ENCODE measurements at places on chromosomes 4 and X. TPM values are rescaled to one million over a fixed set of nuclear protein-coding genes. Genes with fewer than 3 reads are reported as not detected.

DNA sequence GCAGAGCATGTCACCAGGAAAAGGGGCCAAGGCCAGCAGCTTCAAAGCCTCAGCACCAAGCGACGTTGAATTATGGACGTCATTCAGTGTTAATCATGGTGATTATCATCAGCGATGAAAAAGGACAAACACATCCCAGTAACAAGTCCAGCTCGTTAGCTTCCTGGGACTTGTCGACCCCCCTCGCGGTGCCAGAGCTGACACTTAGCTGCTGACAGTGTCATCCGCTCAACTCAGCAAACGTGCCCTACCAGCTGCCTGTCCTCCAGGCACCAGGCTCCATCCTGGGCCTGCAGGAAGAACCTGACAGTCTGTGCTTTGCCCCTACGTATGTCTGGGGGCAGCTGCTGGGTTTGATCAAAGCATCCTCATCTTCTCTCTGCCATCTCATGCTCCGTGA, 137.0 kb upstream of the PSAPL1 start:
- no peak for DNase-seq

DNA sequence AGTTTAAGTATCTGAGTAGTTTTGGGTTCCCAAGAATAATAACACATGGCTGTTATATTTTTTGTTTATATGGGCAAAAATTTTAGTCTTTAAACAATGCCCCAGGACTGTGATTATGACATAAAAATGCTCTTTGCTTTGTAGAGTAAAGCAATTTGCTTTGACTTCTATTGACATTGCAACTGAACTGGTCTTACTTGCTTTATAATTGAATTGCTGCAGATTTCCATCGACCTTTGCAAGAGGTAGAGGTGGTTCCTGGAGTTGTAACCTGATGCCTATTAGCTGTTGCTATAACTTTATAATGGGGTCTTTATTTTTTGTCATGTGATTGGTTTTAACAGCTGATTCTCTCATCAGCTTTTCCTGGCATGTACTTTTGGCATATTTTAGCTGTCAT, 302.9 kb downstream of the ARHGAP10 start:
- DNase-seq, result no peak

- DNase-seq, result no peak
Observed at GRCh38 chrX:87634361-87634760, 116.8 kb downstream of the KLHL4 start.

- DNase-seq, result no peak
Observed at GRCh38 chr4:69718396-69719271, 41.8 kb downstream of the SULT1B1 start.

DNA sequence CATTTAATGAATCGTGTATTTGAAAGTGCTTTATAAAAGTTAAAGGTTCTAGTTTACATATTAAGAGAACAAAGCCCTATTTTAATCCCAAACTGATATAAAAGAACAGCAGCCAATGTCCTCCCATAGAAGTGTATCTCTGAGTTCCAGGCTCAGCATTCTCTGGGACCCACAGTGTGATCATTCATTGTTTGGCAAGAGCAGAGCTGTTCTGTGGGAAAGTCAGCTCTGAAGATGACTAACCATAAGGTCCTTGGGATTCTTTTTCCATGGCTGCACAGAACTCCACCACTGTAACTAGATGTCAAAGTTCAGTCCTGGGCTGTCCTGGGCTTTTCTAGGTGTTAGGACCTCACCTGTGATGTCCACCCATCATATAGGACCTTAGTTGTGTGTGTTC, 157.0 kb upstream of the TLL1 start:
- no peak for DNase-seq

- DNase-seq, result peak; percentile 1
Observed at GRCh38 chrX:6184900-6185515, 43.7 kb downstream of the NLGN4X start.

GRCh38 chr4:150950657-150951288, 64.3 kb downstream of the LRBA start:
- DNase-seq, result no peak

DNA sequence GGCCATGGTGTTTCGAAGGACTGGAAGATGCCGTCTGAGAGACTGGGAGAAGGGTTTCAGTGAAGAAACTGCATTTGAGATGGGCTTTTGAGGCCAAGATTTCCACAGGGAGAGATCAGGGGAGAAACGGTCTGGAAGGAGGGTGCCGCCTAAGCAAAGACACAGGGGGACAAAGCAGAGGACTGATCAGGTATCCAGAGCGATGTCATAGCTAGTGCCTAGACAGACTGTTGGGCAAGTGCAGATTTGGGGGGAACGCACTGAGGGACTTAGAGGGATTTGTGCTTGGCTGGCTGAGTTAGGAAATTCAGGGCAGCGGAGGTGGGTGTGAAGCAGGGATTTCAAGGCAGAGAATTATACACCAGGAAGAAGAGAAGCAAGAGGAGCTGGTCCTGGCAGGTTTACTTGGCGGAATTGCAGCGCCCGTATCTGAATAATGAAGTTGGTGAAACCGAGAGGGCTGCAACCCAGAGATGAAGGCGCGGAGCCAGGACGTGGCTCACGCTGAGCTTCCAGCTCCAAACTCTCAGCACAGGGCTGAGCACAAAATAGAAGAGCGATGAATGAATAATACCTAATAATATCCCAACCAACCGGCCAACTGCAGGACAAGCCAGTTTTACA, 106.9 kb downstream of the MAML3 start:
- DNase-seq, result no peak

DNA sequence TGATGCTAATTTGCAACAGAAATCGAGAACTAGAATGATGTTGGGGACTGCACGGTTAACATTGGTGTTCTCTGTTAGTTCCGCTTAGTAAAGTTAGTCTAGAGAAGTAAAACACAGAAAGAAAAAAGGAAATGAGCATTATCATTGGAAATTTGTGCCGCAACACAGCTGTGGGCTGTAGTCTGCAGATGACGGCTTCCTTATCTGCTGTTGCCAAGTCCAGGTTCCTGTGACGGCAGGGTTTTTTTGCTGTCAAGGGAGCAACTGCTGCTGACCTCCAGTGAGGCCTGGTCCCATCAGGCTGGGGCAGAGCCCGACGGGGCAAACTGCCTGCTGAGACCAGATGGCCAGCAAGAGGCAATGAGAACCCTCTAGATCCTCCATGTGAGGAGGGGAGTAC, 38.9 kb upstream of the PHEX start:
- no peak for DNase-seq

GRCh38 chr4:7263166-7263565, 70.8 kb downstream of the SORCS2 start:
- DNase-seq, result no peak

- no peak for DNase-seq
Observed at GRCh38 chr4:75735525-75735924, 11.1 kb downstream of the USO1 start.

- DNase-seq, result no peak
Observed at GRCh38 chr4:185997296-185997695, 71.7 kb upstream of the TLR3 start.

- no peak for DNase-seq
Observed at GRCh38 chr4:132981611-132982010, 167.5 kb upstream of the PCDH10 start.

DNA sequence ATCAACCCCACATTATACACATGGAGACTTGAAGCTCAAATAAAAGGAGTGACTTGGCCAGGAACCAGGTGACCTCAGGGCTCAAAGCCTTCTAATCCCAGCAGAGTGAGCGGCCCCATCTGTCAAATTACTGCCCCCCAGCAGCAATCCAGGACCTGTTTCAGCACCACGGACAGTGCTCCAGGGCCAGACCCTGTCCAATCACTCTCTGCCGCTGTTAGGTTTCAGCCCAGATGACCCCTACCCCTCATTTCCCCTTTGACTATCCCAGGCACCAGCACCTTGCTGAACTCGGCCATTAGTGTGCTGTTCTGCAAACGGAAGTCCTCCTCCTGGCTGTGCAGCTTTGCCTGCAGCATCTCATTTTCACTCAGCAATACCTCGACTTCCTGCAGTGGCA, 5.1 kb downstream of the GRIPAP1 start:
- DNase-seq, result no peak

DNA sequence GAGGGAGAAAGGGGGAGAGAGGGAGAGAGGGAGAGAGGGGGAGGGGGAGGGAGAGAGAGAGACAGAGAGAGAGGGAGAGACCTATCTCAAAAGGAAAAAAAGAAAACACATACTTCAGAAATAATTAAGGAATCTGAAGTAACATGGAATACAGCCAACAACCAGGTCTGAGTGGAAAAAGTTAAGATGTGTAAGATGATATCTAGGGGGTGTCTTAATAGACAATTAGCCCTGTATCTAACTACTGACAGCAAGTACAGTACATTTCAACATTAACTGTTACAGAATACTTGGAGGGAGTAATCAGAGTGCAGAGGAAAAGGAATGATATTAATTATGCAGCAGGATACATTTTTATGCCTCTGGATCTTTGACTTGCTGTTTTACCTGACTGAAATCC, 22.4 kb downstream of the NUP54 start:
- no peak for DNase-seq

DNA sequence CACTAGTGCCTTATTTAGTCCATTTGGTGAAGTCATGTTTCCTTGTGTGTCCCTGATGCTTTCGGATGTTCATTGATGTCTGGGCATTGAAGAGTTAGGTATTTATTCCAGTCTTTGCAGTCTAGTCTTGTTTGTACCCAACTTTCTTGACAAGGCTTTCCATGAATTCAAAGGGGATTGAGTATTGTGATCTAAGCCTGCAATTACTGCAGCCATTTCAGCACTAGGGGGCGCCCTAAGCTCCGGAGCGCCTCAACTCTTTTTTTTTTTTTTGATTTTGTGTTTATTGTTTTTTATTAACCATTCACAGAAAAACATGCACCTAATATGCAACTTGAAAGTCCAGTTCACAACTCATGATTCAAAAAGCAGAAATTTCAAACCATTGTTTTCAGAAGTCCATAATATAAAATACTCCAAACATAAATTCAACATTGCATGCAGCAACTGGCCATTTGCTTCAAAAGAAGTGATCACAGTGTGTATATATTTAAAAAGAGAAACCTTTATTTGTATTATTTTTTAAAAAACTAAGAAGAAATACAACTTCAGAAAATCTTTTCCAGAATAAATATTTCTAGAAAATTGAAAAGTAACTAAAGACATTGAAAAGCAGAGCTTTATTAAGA, 59.2 kb downstream of the PTPN13 start:
- DNase-seq, result no peak

- DNase-seq, result no peak
Observed at GRCh38 chrX:135572436-135572835, 52.0 kb downstream of the INTS6L start.

GRCh38 chrX:37599729-37600128, 28.3 kb downstream of the LANCL3 start:
- no peak for DNase-seq

- peak; percentile 4 for DNase-seq
Observed at GRCh38 chr4:28772066-28772465, 1911.4 kb downstream of the STIM2 start.

GRCh38 chr4:144633215-144633614, 12.7 kb upstream of the HHIP start:
- DNase-seq, result no peak

DNA sequence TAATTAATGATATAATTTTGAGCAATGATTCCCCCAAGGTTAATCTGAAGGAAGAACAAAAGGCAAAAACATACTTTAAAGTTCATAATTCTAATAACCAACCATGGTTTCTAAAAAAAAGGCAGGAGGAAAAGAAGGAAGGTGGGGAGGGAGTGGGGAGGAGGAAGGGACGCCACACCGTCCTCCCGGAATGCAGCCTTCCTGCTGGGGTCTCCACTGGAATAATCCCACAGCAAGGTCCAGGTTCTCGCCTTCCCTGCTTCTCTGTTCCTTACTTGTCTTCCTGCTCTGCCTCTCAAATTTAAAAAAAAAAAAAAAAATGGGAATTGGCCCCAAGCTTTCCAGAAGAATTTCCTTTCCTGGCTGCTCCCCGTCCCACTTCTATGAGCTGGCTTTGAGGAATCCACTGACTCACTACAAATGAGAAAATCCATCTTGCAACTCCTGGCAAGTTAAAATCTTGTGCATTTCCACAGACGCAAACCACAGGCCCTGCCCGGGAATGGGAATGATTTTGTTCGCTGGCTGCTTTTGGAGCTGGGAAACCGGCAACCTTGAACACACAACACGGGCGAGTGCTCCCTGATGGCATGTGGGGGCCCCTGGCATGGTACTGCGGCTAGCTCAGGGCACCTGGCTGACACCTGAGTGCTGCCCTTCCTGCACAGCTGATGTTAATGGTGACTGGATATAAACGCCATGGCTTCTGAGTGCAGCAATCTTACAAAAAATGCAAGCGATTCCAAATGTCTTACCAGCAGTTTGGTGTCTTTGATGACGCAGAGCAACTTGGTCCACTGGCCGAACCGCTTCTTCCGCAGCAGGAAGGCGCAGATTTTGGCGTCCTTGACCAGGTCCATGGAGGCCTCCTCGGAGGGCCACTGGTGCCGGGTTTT, 97.0 kb downstream of the AFAP1 start:
- peak; percentile 92 for DNase-seq

DNA sequence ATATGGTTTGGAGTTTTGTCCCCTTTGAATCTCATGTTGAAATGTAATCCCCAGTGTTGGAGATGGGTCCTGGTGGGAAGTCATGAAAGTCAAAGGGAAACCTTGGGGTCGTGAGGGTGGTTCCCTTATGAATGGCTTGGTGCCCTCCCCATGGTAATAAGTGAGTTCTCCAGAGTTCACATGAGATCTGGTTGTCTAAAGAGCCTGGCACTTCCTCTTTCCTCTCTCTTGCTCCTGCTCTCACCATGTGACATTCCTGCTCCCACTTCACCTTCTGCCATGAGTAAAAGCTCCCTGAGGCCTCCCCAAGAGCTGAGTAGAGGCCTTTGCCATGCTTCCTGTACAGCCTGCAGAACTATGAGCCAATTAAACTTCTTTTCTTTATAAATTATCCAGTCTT, 5.5 kb upstream of the IL15 start:
- DNase-seq, result no peak

- no peak for DNase-seq
Observed at GRCh38 chrX:18873189-18873791, 110.6 kb downstream of the PHKA2 start.

Gene FAM184B
- 0.17 TPM for total RNA-seq

Gene KIF4A
- 26.8 TPM for total RNA-seq

Gene HSPA4L
- 12.6 TPM for total RNA-seq

Gene ZNF732
- 2.4 TPM for total RNA-seq

Gene ANXA10
- total RNA-seq, result 0.94 TPM

Gene PAGE2
- not detected for total RNA-seq

Gene USP51
- total RNA-seq, result 0.80 TPM

Gene SHROOM4
- total RNA-seq, result 4.2 TPM

Gene RGN
- total RNA-seq, result 0.80 TPM

Gene G3BP2
- total RNA-seq, result 109 TPM

Gene OPRPN
- total RNA-seq, result not detected

Gene GAGE12H
- not detected for total RNA-seq

Gene FAM9C
- not detected for total RNA-seq

Gene RELL1
- total RNA-seq, result 69.7 TPM

Gene DCAF12L2
- total RNA-seq, result 0.06 TPM

Gene ZNF157
- 0.07 TPM for total RNA-seq
